ENCODE measurements at places on chromosomes 4 and X. TPM values are rescaled to one million over a fixed set of nuclear protein-coding genes. Genes with fewer than 3 reads are reported as not detected.

KLHL5 gene
- 152 TPM for total RNA-seq

CCNA2 gene
- total RNA-seq: 1.3 TPM

SOX3 gene
- total RNA-seq: not detected

PSMD10 gene
- 86.3 TPM for total RNA-seq

PABPC5 gene
- total RNA-seq: 4.4 TPM

USP17L20 gene
- not detected for total RNA-seq

CXCL11 gene
- total RNA-seq: not detected

ENOPH1 gene
- total RNA-seq: 43.6 TPM

TEC gene
- total RNA-seq: 1.5 TPM

UGT2B10 gene
- not detected for total RNA-seq

MAGEA1 gene
- total RNA-seq: not detected

TRIML2 gene
- total RNA-seq: 0.26 TPM

KLB gene
- not detected for total RNA-seq

YY2 gene
- total RNA-seq: 1.0 TPM

CNGA1 gene
- total RNA-seq: not detected

ALAS2 gene
- total RNA-seq: not detected

Data from fibroblast of lung (primary cell).